ENCODE measurements at places on chromosomes 12 and 14.

- no peak for DNase-seq
Measured at GRCh38 chr14:91381801-91382670, 35.6 kb downstream of the CCDC88C start.

DNA sequence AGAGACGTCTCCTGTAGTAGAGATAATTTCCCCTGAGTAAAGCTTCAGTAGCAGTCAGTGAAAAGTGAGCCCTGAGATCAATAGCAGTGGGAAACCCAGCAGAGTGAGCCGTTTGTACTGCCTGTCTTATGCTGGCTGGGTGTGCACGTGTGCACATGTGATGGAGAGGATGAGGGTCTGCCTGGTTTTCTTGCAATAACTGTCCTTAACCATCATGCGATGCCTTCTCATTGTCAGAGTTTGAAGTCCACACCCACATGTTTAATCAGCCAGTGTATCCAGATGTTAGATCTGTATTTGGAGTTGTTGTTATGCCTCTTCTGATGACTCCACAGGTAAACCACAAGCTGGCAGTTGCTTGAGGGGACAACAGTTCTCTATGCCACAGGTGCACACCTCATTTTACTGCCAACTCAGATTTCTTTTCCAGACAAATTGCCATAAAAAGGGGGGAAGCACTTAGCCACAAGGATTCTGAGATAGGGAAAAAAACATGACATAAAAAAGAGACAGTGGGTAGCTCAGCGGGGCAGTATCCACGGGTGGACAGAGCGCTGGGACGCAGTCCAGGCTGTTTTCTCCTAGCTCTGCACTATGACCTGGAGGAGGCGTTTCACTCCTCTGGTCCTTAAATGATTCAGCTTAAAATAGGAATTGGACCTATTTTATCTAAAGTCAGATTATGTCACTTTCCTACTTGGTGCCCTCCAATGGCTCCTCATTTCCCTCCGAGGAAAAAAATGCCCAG, 192.3 kb downstream of the ANO6 start:
- DNase-seq, result no peak

- no peak for DNase-seq
Measured at GRCh38 chr14:55807053-55807880, 227.3 kb downstream of the KTN1 start.

GRCh38 chr14:68337279-68337678, 455.6 kb downstream of the ZFP36L1 start:
- no peak for DNase-seq

DNA sequence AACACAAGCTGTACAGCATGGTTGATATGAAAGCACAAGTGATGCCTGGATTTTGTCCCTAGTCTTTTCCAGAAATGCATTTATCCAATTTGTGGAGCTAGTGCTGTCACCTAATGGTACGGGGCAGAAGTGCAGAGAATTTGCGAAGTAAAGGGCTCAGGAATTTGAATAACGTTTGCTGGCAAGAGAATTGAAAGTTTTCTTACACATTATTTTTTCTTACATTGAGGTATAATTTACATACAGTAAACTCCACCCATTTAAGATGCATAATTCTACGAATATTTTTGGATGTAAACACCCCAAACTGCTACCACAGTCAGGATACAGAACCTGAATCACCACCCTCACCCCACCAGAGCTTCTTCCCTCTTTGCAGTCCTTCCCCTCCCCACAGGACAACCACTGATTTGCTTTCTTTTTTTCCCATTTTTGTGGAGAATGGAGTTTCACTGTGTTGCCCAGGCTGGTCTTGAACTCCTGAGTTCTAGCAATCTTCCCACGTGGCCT, 3.5 kb downstream of the AICDA start:
- DNase-seq, result peak; percentile 58

DNA sequence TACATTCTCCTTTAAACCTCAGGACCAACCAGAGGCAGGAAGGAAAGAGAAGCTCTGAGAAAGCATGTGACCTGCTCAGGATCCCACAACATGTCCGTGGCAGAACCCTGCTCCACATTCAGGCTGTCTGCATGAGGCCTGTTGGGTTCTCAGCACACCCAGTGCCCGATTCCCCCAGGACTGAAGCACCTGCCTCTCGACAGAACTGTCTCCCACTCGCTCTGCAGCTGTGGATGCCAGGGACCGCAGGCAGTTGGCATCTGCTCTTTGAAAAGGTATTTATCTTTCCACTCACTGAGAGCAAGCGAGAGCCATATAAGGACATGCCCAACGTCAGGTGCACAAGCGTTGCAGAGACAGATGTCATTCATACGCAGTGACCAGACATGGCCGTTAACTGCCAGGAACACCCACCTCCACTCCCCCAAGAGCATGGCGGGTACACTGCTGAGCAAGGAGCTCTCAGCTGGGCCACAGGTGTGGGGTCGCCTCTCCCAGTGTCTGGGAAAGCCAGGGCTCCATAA, 18.9 kb downstream of the PITPNM2 start:
- DNase-seq, result peak; percentile 51

DNA sequence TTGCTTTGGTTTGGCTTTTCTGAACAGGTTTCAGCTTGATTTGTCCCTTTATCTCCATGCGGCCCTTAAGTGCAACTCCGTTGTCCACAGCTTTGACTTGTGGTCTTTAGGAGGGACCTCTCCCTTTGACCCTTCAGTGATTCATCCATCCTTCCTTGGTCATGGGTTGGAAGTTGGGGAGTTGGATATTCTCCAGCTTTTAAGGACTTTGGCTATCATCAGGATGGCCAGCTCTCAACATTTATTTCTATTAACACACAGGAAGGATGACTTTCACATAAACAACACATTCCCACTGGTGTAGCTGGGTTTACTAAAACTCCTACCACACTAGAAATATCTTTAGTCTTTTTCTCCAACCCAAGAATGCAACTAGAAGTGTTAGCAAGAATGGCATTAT, 50.9 kb upstream of the E2F7 start:
- no peak for DNase-seq

DNA sequence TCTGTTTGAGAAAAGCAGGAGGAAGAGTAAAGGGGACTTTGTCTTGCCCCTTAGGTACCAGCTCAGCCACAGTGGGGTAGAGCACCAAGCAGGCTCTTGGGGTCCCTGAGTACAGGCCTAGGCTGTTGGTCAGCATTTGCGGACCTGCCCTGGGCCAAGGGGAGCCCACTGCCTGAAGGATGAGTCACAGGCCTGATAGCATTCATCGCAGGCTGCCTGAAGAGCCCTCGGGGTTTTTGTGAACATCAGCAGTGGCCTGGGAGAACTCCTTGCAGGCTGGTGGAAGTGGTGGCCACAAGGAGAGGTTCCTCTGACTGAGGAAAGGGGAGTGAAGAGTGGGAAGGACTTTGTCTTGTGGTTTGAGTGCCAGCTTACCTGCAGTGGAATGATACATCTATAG, 25.0 kb upstream of the P2RX7 start:
- DNase-seq, result no peak

- no peak for DNase-seq
Measured at GRCh38 chr14:99792551-99793212, 531 bp upstream of the EML1 start.

- no peak for DNase-seq
Measured at GRCh38 chr14:83172363-83172762, 1638.7 kb upstream of the SEL1L start.

DNA sequence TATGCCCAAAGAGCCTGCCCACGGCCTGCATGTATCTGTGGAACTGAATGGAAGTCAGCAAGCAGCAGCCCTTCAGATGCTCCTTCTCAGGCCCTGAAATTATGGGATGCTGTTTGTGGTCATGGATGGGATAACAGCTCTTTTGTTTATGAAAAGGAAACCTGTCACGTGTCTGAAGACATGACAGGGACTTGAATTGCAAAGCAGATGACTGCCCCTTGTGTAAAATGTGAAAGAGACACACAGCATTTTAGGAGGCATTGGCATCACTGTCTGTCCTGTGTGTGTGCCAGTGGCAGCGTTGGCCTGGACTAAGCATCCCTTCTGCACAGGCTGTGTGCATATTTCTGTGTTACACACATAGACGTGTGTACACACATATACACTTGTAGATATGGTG, 192.1 kb downstream of the VRK1 start:
- DNase-seq, result no peak

DNA sequence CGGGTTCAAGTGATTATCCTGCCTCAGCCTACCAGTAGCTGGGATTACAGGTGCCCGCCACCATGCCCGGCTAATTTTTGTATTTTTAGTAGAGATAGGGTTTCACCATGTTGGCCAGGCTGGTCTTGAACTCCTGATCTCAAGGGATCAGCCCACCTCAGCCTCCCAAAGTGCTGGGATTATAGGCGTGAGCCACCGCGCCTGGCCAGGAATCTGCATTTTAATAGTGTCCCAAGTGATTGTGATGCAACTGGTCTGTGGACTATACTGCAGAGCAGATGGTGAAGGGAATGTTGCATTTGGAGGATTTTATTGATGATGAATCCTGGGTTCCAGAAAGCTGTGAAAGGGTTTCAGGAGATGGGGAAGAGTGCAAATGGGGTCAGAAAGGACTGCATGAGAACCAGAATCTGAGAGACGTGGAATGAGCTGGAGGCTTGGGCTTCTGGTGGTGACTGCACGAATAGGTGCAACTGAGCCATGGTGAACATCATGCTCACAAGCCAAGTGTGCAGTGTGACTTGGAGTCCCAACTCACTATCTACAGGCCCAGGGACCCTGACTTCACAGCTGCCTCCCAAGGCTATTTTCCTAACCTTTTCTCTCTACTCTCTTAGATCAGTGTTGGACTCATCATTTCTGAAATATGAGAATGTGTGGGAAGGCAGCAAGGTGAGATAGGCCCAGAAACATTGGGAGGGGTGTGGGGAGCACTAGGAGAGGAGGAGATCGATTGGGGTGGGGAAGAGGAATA, 4.5 kb downstream of the RPS26 start:
- DNase-seq, result no peak

GRCh38 chr14:71711619-71712018, 220.6 kb upstream of the RGS6 start:
- DNase-seq, result no peak

GRCh38 chr12:33649992-33650391, 210.4 kb upstream of the SYT10 start:
- no peak for DNase-seq

- peak; percentile 94 for DNase-seq
Measured at GRCh38 chr14:96362965-96363750, at the start of the genes ATG2B and GSKIP. ATG2B (minus strand) TSS chr14:96363341; CDS start chr14:96362976, 365 bp downstream. GSKIP (plus strand) TSS chr14:96363526; CDS start chr14:96382248, 18,722 bp downstream.

DNA sequence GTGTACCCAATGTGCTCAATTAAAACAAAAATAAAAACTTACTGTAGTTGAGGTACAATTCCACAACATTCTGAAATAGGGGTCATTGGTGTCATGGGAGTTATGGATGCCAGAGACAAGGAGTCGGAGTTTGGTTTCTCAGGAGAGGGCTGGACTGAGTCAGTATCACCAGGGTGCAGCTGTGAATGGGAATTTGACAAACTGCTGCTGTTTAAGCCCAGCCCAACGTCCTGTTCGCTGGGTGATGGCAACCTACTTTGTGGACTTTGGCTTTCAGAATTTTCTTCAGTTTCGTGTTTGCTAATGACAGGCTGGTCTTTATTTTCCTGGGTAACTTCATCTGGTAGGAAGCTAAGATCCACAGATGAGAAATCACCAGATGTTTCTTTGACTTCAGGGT, 3.9 kb downstream of the TBPL2 start:
- DNase-seq, result no peak

GRCh38 chr14:102116361-102117180, 23.1 kb upstream of the WDR20 start:
- DNase-seq, result no peak

GRCh38 chr14:62667421-62667914, 377.8 kb downstream of the KCNH5 start:
- DNase-seq, result no peak

DNA sequence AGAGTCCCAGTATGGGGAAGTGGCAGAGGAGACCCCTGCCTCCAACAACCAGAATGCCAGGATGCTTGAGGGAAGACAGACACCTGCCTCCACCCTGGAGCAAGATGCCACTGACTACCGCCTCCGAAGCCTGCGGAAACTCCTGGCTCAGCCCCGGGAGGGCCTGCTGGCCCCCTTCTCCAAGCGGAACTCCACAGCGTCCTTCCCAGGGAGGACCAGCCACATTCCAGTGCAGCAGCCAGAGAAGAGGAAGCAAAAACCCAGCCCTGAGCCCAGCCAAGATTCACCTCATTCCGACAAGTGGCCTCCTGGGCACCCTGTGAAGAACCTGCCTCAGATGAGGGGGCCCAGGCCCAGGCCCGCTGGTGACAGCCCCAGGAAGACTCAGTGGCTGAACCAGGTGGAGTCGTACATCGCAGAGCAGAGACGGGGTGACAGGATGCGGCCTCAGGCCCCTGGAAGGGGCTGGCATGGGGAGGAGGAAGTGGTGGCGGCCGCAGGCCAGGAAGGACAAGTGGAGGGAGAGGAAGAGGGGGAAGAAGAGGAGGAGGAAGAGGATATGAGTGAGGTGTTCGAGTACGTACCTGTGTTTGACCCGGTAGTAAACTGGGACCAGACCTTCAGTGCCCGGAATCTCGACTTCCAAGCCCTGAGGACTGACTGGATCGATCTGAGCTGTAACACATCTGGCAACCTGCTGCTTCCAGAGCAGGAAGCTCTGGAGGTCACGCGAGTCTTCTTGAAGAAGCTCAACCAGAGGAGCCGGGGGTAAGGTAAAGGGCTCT, 93.7 kb downstream of the B4GALNT3 start:
- no peak for DNase-seq

GRCh38 chr12:26728205-26729050, 104.6 kb downstream of the ITPR2 start:
- no peak for DNase-seq

DNA sequence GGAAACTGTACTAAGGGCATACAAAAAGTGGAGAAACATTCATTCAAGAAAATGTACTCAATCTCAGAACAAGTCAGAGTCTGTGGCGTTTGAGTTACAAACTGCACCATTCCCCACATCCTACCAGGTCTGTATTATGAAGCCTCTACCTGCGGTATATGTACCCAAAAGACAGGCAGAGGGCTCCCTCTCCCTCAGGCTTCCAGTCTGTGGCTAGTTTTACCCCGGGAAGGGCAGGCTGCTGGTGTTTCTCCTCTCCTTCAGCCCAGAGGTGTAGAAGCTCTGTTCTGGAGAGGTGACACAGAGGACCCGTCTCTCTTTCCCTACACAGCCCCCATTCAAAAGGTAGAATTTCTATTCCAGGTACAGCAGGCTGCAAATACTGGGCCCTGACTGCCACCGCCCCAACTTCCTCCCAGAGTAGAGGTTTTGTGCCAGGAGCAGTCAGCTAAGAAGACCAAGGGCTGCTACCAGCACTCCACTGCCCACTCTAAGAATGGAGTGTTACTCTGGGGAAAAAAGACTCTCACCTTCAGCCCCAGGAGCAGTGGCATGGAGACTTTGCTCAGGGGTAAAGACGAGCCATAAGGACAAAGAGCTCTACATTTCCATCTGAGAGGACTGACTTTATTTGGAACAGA, 39.4 kb downstream of the PARP11 start:
- no peak for DNase-seq

DNA sequence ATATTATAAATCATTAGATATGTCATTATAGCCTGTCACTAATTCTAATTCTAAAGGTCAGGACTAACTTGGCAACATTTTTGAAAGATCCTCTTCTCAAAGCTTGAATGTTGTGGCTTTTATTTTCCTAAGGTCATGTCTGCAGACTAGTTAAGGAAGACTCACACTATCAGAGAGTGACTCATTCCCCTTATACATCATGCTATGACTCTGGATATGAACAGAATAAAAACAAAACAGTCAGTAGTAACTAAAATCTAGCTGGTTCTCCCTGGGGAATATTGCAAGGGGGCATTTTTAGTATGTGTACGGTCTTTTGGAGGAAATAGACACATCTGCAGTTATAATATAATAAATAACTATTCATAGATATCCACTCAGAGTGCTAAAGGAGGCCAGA, 170.6 kb downstream of the SLC2A13 start:
- DNase-seq, result no peak
